BE2C (cell line): ENCODE measurements at places on chromosomes 11 and 22.

GRCh38 chr11:102225689-102226568, 91.4 kb upstream of the BIRC3 start:
- no peak for DNase-seq

DNA sequence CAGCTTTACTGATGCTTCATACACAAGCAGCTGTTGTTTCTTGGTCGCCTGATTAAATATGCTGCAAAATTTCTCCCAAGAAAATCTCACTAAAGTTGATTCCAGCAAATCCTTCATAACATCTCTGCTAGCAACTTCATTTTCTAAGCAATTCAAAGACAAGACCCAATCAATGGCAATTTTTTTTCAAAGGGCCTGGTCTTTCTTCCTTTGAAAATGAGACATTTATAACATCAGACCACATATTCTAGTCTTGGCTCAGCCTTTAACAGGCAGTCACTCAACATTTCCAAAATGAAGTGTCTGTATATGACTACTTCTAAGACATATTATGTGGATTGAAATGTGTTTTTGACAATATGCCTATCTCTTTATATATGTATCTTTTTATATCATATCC, 702.6 kb downstream of the KCNA4 start:
- DNase-seq: no peak

GRCh38 chr22:38314051-38314932, 2.9 kb downstream of the CSNK1E start:
- DNase-seq: no peak

DNA sequence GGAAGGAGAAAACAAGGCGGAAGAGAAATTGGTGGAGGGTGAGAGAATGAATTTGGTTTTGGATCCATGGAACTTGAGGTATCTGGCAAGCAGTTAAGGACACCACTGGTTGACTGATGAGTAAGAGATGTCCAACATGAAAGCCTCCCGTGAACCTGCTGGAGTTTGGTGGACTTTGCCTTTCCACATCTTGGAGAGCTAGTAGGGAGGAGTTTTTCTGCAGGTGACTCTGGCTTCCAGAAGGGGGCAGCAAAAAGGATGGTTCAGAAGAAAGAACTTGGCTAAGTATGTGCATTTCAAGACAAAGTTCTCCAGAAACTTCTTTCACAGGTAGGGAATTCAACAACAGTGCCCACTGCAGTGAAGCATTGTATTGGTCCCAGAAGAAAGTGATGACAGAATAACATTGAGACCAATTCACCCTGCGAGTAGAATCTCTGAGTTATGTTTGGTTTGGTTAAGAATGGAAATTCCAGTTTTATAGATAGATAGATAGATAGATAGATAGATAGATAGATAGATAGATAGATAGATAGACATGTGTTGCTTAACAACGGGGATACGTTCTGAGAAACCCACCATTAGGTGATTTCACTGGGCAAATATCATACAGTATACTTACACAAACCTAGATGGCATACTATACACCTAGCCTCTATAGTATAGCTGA, 28.5 kb downstream of the DCDC1 start:
- peak; percentile 4 for DNase-seq

- no peak for DNase-seq
Observed at GRCh38 chr11:96234866-96235441, 108.0 kb downstream of the MAML2 start.

GRCh38 chr22:45754822-45755221, 83.2 kb downstream of the ATXN10 start:
- DNase-seq: no peak

GRCh38 chr11:9953994-9954626, 290.2 kb downstream of the SWAP70 start:
- no peak for DNase-seq
